ENCODE measurements at places on chromosomes 1 and 21.
A peak's percentile ranks its signal among the peaks of the same experiment; 100 is the strongest.

- DNase-seq, result no peak
Measured at GRCh38 chr1:111369177-111369576, 58.4 kb downstream of the OVGP1 start.

GRCh38 chr1:66542314-66542713 is 8.4 kb downstream of the SGIP1 start:
- no peak for DNase-seq

GRCh38 chr1:41795205-41795762 is 123.4 kb downstream of the HIVEP3 start:
- DNase-seq, result no peak

GRCh38 chr21:16279731-16280581 is 550.2 kb downstream of the USP25 start:
- no peak for DNase-seq

DNA sequence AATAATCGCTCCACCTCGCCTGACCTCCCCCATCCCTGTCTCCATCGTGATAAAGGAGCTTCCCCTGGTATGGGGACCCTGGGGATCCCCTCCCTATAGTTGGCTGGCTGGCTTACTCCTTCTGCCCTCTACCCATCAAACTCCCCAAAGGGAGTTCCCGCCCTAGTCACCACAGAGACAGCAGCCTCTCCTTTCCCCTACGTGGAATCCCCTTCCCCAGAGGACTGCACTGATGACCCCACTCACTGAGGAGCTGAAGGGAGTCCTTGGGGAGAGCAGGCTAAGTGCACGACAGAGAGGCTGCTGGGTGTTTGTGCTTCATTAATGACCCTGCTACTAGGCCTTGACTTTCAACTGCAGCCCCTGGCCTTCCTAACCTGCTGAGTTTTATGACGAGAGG is 1.9 kb downstream of the CADM3 start:
- DNase-seq, result no peak

DNA sequence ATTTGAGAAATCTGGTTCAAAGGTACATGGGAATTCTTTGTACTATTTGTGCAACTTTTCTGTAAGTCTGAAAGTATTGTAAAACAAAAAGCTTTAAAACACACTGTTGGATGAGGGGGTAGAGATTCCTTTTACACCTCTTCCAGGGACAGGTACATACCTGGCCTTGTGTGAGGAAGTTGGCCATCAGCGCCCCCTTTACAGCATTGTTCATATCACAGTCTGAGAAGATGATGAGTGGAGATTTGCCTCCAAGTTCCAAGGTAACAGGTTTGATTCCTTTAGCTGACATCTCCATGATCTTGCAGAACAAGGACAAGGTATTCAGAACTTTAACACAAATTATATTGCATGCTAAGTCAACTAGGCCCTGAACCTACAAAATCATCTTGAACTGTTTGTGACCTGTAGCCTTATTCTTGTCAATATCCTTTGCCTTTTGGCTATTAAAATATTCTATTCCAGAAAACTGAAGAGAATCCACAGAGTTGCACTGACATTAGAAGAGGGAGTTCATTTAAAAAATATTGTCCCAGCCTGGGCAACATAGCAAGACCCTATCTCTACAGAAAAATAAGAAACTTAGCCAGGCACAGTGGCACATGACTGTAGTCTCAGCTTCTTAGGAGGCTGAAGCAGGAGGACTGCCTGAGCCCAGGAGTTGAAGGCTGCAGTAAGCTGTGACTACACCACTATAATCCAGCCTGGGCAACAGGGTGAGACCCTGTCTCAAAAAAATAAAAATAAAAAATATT is 18.9 kb downstream of the ALDH9A1 start:
- DNase-seq, result no peak

GRCh38 chr1:66996018-66996682 is 57.8 kb downstream of the SLC35D1 start:
- peak; percentile 62 for DNase-seq

- DNase-seq, result no peak
Measured at GRCh38 chr1:195733826-195734225, 874.4 kb downstream of the KCNT2 start.

- no peak for DNase-seq
Measured at GRCh38 chr1:76925825-76926224, 58.5 kb downstream of the ST6GALNAC5 start.

DNA sequence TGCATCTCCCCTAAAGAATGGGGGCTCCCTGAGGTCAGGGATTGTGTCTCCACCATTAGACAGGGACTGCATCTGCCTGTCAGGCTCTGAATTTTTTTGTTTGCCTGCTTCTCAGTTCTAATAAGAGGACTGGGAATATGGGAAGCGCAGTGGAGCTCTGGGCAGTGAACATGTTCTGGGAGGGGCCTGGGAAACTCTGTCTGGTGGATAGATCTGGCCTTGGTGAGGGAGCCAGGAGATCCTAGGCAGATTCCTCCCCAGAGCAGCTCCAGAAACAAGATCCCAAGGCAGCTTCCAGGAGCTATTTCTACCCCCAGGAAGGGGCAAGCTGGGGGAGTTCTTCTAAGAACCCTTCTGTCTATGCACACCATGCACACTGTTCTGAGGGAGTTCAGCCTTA is 12.6 kb upstream of the MYOG start:
- DNase-seq, result no peak

GRCh38 chr1:23897083-23897482 is 16.1 kb downstream of the CNR2 start:
- no peak for DNase-seq

DNA sequence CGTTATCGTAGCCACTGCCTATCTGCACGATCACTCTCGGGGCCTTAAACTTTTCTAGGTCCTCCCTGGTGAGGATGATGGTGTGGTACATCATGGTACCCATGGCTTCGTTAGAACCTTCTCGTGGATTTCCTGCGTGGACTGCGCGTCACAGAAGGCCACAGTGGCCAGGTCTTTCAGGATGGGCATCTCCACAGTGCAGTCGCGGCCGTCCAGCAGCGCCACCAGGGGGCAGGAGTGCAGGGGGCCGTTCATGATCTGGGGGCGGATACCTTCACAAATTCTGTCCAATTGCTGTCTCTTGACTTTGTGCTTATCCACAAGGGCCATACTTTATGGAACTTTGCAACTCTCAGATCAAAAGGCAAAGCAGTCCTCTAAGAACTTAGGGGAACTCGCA is 69.6 kb downstream of the WLS start:
- DNase-seq, result no peak

- DNase-seq, result no peak
Measured at GRCh38 chr1:155801149-155801548, 55.9 kb downstream of the GON4L start.

DNA sequence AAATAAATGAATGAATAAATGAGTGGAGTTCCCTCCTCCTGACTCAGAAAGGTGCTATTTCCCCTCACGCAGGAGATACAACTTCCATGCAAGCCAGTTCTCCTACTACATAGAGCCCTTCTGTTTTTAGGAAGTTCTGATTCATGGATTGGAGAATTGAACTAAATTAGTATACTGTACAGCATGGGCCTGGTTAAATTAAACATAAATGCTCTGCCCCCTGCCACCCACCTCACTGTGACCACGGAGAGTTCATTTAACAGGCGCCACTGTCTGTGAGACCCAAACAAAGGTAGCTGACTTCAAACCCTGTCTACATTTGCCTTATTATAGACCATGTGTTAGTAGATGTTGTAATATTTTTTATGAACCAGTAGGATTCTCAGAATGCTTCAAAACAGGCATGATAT is 9.1 kb upstream of the IRF2BP2 start:
- DNase-seq, result no peak

- DNase-seq, result no peak
Measured at GRCh38 chr1:247301176-247301540, 30.5 kb downstream of the ZNF496 start.

DNA sequence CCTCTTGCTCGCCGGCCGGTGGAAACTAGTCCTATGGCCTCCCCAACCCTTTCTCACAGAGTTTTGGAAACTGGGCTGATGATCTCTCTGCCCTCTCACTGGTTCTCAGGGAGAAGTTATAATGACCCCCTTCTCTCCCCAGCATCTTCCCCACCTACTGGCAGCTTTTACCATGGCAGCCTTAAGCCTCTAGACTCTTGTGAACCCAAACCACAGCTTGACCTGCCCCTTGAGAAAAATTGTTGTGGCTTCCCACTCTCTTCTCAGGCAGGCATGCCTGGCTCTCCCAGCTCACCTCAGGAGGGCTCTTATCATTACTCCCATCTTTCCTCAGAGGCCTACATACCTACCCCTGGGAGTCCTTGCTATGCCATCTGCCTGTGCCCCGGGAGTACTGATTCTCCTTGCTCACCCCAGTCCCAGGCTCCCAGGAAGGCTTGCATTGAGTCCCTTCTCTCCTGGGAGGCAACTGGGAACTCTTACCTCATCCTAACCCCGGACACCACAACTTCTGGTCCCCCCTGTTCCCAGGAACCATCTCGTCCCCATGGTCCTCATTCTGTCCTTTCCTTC is 1.6 kb downstream of the NSUN4 start:
- no peak for DNase-seq

GRCh38 chr21:25375675-25376074 is 231.6 kb downstream of the MRPL39 start:
- DNase-seq, result no peak

DNA sequence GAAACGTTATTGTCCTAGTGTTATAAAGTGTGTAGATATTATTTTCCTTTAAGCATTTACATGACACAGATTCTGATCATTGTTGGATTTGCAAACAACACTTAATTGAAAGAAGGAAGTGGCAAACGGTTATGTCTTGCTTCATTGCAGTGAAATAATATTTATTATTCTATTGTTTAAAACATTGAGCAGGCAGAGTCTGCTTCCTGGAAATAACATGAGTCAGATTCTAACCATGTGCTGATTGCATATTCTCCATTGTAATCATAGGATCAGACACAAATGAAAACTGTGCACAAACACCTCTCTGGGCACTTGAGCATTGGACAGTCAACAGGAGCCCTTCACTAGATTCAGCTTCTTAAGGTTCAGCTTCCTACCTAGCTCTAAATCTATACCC is 46.8 kb upstream of the USP25 start:
- DNase-seq, result no peak

DNA sequence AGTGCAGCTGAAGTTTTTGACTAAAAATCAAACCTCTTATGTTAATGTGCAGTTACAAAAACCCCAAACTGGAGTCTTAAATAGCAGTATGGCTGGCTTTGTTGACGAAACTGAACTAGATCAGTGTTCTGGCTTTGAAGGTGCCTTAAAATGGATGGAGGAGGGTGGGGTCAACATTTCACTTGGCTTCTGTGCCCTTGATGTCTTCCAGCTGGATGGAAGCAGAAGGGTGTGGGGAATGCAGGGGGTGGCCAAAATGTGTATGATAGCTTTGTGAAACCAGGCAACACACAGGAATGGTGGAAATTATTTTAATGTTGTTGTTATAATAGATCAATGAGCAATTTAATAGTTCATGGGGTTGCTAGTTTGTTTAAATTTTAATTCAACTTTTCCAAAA is 96.8 kb upstream of the C1orf105 start:
- no peak for DNase-seq

- DNase-seq, result no peak
Measured at GRCh38 chr1:185632659-185633423, 101.3 kb upstream of the HMCN1 start.

- peak; percentile 74 for DNase-seq
Measured at GRCh38 chr1:13730751-13731482, 30.9 kb downstream of the PRDM2 start.

- no peak for DNase-seq
Measured at GRCh38 chr1:105664495-105664894, 1392.0 kb upstream of the PRMT6 start.

DNA sequence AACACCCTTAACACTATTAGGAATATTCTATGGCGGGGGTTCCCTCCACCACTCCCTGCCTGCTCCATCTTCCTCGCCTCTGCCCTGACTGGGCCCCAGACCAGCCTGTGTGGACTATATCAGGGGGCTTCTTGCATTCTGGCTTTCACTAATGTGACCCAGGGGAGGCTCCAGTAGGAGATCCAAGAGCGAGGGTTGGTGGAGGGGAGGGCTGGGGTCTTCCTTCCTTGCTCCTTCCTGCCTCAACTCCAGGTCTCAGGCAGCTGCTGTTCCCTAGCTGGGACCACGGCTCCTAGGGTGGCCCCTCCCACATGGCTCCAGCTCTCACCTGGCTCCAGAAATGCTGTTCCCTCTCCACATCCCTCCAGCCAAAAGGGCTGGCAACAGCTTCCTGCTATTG is 257.4 kb downstream of the MATN1 start:
- no peak for DNase-seq

DNA sequence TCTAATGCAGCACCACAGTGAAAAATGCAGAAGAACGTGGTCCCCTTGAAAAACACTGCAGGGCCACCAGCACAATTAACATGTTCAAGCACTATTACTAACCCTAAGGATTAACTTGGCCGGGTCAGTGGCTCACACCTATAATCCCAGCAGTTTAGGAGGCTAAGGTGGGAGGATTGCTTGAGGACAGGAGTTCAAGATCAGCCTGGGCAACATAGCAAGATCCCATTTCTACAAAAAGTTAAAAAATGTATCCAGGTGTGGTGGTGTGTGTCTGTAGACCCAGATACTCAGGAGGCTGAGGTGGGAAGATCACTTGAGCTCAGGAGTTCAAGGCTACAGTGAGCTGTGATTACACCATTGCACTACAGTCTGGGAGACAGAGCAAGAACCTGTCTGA is 2.9 kb downstream of the ARNT start:
- DNase-seq, result no peak

GRCh38 chr1:198923993-198924392 is 285.2 kb downstream of the PTPRC start:
- no peak for DNase-seq

GRCh38 chr21:21200939-21201615 is 202.9 kb downstream of the NCAM2 start:
- DNase-seq, result no peak

GRCh38 chr1:28370239-28371009 is 884 bp downstream of the PHACTR4 start:
- no peak for DNase-seq

DNA sequence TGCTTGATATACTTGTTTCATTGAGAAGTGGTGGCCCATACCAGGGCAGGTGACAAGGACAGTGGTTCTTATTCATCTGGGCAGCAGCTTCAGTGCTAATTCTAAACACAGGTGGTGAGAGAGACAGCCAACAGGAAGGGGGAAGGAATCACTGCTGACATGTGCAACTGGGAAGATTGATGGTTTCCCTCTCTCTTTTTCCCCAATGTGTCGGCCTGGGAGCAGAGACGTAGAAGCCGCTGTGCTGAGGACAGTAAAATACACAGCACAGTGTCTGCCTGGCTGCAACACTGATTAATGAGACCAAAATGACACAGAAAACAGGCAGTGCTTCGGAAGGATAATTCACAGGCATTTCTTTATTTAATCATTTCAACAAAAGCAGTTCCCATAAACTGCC is 48.8 kb downstream of the WARS2 start:
- no peak for DNase-seq

DNA sequence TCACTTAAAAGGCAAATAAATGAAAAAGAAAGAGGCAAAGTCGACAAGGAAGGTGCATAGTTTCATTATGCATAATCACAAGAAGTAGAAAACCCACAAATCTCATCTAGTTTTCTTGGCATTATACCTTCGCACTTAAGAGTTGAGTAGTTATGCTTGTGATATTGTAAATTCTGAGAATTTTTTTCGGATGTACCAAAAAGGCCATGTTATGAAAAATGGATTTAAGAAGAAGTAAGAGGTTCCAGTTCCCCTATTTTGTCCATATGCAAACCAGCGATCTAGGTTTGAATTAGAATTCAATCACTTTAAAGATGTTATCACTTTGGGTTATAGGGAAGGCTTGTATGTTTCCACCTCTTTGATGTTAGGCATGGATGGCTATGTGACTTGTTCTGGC is 7.9 kb upstream of the ERICH3 start:
- DNase-seq, result no peak

- no peak for DNase-seq
Measured at GRCh38 chr1:11338284-11338924, 65.4 kb downstream of the UBIAD1 start.
